ENCODE measurements at places on chromosomes 6 and 20.

- DNase-seq, result no peak
Measured at GRCh38 chr6:170445487-170445886, 107.6 kb downstream of the PSMB1 start.

- no peak for DNase-seq
Measured at GRCh38 chr6:125549202-125549884, 200.1 kb upstream of the HEY2 start.

GRCh38 chr6:149843051-149843633, 21.0 kb downstream of the LRP11 start:
- DNase-seq, result no peak

- DNase-seq, result peak; percentile 49
Measured at GRCh38 chr20:50191544-50192363, 1.1 kb downstream of the CEBPB start.

GRCh38 chr6:93575495-93576267, 156.3 kb upstream of the EPHA7 start:
- no peak for DNase-seq
